Stimulated activated effector memory CD8-positive, alpha-beta T cell treated with anti-CD3 and anti-CD28 coated beads, Interleukin-12 subunit alpha, Interleukin-12 subunit beta, amount 100 ng/mL, for 72 hours (primary cell): ENCODE measurements at places on chromosomes 2 and 18.

- DNase-seq: no peak
These were observed 56.6 kb downstream of the XRCC5 start for GRCh38 chr2:216165711-216166110.

DNA sequence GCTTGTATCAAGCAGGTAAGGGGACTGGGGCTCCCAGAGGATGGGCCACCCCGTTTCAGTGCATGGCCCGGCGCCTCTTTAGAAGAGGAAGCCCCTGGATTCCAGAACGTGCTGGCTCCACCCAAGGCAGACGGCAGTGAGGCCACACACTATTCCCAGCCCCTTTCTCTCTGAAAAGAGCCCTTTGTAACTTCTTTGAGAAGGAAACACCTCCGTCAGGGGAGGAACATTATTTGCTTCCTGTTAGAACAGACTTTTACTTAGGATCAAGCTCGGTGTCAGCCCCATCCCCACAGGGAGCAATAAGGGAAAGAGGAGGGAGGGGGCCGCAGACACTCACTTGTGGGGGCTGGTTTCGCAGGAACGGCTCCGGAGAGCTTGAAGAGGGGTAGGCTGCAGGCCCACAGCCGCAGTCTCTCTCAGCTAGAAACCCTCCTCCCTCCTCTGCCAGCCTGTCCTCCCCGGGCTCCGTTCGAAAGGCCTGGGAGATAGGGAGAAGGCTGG lies 49.6 kb upstream of the RMDN2 start:
- DNase-seq: no peak

- DNase-seq: no peak
These were observed 420.3 kb upstream of the CHAC2 start for GRCh38 chr2:53347269-53347668.

DNA sequence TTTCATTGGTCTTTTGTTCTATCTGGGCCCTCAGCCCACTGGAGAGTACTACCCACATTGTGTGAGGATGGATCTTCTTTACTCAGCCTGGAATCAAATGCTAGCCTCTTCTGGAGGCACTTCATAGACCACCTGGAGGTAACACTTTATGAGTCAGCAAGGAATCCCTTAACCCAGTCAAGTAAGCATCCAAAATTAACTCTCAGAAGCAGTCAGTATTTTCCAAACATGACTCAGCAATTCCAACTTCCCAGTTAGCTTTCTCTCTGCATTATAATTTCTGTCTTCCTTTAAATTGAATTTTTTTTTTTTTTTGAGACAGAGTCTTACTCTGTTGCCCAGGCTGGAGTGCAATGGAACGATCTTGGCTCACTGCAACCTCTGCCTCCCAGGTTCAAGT lies 142.7 kb downstream of the ACKR3 start:
- DNase-seq: no peak

- no peak for DNase-seq
These were observed 15.2 kb upstream of the SLC8A1 start for GRCh38 chr2:40466935-40467572.

GRCh38 chr18:9575558-9575957 lies 38.8 kb downstream of the PPP4R1 start:
- no peak for DNase-seq

DNA sequence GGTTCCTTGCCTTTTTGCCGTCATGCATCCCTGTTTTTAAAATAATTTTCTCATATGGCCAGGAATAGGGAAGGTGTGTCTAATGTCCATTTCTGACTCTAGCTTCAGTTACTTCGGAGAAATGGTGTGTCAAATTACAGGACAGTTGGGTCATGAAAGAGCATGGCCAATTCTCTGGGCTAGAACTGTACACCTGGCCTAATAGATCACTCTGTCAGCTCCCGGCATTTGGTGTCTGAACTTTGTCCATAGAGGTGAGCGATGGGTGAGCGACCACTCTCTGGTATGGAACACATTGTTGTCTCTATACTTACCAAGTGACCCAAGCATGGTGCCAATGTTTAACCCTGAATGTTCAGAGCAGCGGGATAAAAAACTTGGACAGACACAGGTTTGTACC lies 38.3 kb upstream of the ASB18 start:
- no peak for DNase-seq

DNA sequence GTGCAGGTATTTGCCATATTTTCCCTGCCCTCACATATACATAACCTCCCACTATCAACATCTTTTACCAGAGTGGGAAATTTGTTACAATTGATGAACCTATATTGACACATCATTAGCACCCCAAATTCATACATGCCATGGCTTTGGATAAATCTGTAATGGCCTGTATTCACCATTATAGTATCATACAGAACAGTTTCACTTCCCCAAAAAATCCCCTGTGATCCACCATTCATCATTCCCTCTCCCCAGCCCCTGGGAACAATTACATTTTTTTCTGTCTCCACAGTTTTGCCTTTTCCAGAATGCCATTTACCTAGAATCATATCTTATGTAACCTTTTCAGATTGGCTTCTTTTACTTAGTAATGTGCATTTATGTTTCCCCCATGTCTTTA lies 494.5 kb downstream of the RNF144A start:
- DNase-seq: no peak

DNA sequence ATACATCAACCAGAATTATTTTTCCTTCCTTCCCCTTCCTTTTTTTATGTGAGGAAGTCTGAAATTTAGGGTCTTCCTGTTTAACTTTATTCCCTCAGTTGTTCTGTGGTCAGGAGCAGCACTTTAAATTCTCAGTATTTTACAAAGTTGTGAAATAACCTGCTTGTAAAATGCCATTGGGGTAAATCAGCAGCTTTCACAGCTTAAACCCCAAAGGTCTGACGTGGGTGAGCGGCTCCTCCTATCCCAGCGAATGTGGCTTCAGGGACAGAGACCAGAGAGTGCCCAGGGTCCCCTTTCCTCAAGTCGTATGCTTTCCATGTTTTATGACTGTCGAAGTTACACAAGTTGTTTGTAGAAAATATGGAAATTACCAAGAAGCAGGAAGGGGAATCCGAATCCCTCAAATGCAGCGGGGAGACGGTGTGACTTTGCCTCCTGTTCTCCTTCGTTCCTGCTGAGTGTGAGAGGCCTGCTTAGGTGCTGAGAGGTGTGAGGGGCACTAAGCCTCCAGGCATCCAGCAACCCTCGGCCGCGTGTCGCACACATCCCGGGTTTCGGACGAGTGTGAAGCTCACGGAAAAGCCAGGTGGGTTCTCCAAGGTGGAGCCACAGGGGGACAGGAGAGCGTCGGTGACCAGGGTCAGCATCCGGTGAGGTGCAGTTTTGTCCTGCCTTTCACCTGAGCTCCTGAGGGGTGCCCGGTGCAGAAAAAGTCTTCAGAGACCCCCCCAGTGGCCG lies 10.8 kb upstream of the KCNG2 start:
- DNase-seq: no peak

DNA sequence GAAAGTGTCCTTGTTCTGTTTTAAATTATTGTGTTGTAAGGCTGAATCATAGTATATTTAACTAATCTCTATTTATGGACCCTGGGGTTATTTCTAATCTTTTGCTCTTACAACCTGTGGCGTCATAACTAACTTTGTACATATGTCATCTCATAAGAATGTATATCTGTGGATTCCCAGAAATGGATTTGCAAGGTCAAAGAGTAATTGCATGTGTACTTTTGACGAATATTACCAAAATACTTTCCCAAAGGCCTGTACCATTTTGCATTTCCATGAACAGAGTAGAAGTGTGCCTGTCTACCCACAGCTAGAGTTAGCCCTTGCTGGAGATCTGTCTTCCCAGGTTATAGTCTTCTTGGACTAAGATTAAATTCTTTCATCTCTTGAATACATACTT lies 42.8 kb downstream of the SEMA4F start:
- no peak for DNase-seq
